Muscle of leg (tissue), 16 donors: ENCODE measurements at places on chromosomes 11 and 22. TPM values are rescaled to one million over a fixed set of nuclear protein-coding genes. Genes with fewer than 3 reads are reported as not detected.

The OR5P2 gene
- polyA plus RNA-seq = not detected

The RIBC2 gene
- polyA plus RNA-seq = 3.2 TPM

The MIOX gene
- polyA plus RNA-seq = not detected

The SMTNL1 gene
- 188 TPM for polyA plus RNA-seq

The NLRP14 gene
- polyA plus RNA-seq = 0.05 TPM
